ENCODE measurements at places on chromosomes 7 and 10. TPM values are rescaled to one million over a fixed set of nuclear protein-coding genes. Genes with fewer than 3 reads are reported as not detected.

DNA sequence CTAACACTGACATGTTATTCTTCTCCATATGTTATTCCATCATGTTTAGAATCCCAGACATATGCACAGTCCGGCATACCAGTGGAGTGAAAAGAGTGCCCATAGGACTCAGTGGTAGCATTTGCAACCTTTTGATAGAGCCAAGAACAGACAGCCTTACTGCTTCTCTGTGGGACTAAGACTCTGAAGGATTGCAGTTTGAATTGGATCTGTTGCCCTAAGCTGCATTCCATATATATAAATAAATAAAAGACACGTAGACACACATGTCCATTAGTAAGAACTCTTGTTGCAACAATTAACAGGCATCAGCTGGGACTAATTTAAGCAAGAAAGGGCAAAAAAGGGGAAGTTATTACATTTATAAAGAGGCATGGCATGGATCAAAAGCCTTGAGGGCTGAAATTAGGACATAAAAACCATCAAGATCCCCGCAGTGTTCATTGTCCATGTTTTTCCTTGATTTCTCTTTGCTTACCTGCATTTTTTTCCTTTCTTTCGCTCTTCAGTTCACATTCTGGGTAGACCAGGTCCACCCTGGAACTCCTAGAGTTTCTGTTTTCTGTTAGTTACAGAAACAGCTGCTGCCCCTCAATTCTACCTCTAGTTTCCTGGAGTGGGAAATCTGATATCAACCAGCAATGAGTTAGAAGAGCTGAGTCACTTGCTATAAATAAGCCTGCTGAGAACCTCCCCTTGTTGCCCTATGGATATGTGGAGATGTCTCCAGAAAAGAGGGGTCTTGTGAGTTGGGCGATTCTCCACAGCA lies 132.4 kb downstream of the SORCS1 start:
- no peak for DNase-seq

GRCh38 chr10:30553626-30554439 lies 75.7 kb downstream of the LYZL2 start:
- peak; percentile 76 for DNase-seq

- peak; percentile 90 for DNase-seq
Measured at GRCh38 chr7:128030654-128031611, at the start of gene LRRC4. LRRC4 (minus strand) TSS chr7:128031437; CDS start chr7:128030640, 797 bp downstream.

- DNase-seq = no peak
Measured at GRCh38 chr7:25860275-25861163, 291.5 kb upstream of the NFE2L3 start.

- peak; percentile 70 for DNase-seq
Measured at GRCh38 chr7:157691586-157692459, 355.0 kb downstream of the DNAJB6 start.

DNA sequence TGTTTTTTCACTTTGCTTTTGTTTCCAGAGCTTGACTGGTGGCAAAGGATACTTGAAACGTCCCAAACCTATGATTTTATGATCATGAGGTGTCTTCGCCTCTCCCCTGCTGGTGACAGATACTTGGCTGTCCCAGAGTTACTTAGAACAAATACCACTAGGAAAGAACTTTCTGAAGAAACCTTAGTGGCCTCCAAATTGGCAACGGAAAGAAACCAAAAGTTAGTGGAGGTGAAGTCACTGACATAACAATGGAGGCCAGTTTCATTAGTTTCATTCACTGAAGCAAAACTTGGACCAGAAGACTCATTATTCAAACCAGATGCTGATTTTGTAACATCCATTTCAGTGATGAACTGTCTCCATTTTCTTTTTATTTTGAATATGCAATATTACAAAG lies 68.6 kb downstream of the JAZF1 start:
- DNase-seq = no peak

GRCh38 chr7:99447943-99448342 lies 9.2 kb downstream of the CPSF4 start:
- no peak for DNase-seq

- no peak for DNase-seq
Measured at GRCh38 chr10:111698711-111699110, 484.9 kb downstream of the GPAM start.

DNA sequence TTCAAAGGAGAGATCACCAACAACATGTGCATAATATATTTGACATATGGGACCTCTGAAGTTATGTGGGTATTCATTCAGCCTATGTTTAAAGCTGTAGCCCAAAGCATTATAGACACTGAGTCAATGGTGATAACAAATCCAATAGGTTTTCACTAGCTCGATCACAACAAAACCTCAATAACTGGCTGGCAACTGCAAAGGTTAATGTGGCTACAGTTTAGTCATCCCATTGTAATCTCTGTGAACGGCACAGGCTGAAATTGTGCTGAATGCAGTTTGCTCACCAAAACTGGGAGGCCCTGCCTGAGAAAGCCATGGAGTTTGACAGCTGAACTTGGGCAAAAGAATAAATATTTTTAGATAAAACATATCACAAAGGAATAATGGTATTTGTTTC lies 152.4 kb upstream of the ADO start:
- DNase-seq = no peak

GRCh38 chr10:99569253-99569939 lies 36.7 kb downstream of the NKX2-3 start:
- no peak for DNase-seq

DNA sequence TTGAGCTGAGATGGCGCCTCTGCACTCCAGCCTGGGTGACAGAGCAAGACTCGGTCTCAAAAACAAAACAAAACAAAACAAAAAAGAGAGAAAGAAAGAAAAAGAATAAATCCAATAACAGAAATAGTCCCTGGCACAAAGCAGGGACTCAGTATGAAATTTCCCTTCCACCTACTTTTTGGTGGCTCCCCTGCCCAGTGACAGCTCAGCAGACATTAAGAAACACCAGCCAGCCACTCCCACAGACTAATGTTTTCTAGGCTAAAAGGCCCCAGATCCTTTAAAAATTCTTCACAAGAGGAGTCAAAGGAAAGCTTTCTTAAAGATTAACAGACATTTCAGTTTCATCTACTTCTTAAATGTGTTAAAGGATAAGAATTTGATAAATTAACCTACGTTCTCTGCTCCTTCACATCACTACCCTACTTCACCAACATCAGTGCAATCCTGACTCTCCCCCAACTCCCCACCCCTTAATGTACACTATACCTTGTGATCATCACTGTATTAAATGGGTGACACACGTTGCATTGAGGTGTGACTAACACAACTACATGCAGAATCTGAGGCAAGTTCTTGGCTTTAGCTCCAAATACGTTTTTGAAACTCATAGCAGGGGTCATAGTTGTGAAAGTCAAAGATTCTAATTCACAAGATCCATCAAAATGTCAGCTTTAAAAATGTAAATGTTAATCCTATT lies 114.5 kb upstream of the CAV2 start:
- no peak for DNase-seq

- DNase-seq = no peak
Measured at GRCh38 chr7:23544913-23545354, 13.2 kb upstream of the TRA2A start.

GRCh38 chr7:132464740-132465139 lies 111.5 kb downstream of the PLXNA4 start:
- no peak for DNase-seq

DNA sequence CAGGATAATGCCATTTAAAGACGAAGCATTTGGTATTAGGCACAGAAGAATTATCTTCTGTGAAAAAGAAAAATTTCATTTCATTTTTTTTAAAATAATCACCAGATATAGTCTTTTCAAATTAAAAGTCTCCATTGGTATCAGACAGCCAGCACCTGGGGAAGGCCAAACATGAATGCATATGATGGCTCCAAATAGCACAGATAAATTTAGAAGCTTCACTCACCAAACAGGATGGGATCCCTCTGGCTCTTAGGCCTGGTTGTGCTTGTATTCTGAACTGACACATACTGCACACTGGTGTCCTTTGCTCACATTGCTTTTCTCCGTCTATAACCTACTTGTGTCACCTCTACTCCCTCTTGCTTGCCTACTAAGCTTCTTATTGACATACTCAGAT lies 169.5 kb upstream of the CHRM2 start:
- DNase-seq = no peak

DNA sequence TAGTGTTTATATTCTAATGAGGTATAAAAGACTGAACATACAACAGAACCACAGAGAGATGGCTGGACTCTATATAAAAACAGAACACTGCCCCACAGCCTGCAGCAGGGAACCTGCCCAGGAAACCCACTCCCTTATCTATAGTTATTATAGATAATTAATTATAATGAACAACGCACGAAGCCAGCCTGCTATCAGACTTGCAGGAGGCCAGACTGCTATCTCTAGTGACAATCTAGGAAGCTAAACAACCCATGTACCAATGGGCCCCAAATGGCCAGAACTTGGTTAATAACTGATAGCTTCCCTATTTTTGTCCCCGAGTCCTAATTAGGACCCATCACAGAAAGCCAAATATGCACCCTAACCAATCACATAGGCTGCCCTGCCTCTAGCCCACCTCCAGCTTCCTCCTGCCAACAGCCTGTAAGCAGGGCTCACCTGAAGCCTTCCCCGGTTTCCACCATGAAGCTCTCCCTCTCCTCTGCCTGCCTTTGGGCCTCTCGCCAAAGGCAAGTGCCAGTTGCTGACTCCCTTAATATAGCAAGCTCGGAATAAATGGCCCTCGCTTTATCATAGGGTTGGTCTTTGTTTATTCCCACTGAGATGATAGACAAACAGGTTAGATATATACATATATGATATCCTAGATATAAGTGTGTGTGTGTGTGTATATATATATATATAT lies 74.5 kb downstream of the SYPL1 start:
- DNase-seq = no peak

DNA sequence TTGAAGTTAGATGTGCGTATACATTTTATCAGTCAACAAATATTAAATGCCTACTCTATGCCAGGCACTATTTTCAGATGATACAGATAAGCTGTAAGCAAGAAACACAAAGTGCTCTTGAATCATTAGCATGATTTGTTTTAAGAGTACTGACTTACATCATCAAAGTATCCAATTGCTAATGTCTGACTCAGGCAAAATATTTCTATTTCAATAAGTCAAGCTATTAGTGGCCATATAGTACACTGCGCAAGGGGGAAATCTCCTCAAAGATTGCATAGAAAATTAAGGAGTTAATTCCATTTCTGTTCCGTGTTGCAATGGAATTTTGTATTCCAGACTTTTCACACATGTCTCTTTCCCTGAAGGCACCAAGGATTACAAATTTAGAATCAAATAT lies 46.1 kb upstream of the DNAJC1 start:
- DNase-seq = no peak

DNA sequence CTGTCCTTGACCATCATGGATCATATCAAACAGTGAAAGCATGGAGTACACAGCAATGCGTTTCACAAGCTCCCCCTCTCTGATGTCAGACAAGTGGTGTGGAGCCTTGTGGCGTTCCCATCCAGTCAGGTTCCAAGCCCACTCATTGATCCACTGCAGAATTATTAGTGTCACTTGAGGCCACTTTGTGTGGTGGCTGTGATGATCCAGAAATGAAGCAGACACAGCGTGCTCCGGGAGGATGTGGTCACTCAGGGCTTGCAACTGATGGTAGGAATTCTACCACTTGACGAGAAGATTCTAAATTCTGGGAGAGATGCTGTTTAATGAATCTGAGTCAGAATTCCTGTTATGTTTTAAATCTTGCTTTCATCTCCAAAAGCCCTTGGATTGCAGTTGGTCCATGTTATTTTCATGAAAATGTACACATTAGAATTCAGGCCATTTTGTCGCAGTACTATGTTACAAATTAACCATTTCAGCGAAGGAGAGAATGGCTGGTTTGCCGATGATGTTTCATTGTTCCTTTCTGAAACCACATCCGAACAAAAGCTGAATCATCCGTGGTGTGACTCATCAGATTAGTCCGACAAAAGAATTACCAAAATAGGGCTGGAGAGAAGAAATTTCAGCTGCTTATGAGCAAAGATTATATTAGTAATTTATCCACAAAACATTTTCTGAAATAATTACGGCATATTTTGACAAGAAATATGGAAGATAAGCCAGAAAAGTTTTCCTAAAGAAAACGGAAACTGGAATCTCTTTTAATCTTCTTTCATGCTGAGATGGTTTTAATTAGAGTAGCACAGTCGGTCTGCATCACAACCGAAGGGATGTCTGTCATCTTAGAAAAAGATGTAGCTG lies 48.1 kb downstream of the INSYN2A start:
- peak; percentile 30 for DNase-seq

GRCh38 chr7:113698556-113699220 lies 220.1 kb downstream of the PPP1R3A start:
- DNase-seq = no peak

GRCh38 chr10:76041551-76041950 lies 610.1 kb downstream of the LRMDA start:
- no peak for DNase-seq

DNA sequence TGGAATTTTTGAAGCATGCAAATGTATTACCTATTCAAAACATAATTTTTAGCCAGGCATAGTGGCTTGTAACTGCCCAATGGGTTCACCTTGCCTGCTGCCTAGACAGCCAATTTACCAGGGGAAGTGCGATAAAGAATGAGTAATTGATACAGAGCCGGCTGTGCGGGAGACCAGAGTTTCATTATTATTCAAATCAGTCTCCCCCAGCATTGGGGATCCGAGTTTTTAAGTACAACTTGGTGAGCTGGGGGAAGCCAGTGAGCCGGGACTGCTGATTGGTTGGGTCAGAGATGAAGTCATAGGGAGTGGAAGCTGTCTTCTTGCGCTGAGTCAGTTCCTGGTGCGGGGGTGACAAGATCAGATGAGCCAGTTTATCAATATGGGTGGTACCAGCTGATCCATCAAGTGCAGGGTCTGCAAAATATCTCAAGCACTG lies 29.1 kb upstream of the NRBF2 start:
- DNase-seq = no peak

GRCh38 chr10:1488970-1489548 lies 248.3 kb downstream of the ADARB2 start:
- peak; percentile 90 for DNase-seq

- DNase-seq = no peak
Measured at GRCh38 chr10:95413588-95413987, 122.8 kb upstream of the PDLIM1 start.

GRCh38 chr10:102731222-102731800 lies 12.4 kb upstream of the WBP1L start:
- DNase-seq = no peak

GRCh38 chr7:80632819-80633218 lies 5.6 kb upstream of the CD36 start:
- DNase-seq = no peak

- peak; percentile 64 for DNase-seq
Measured at GRCh38 chr10:43384252-43385221, 13.1 kb downstream of the FXYD4 start.

The GATA3 gene
- 15.4 TPM for total RNA-seq

The NPFFR1 gene
- not detected for total RNA-seq

The MYL10 gene
- not detected for total RNA-seq

The AKR1D1 gene
- total RNA-seq = not detected

The NME8 gene
- 4.6 TPM for total RNA-seq

The CD36 gene
- total RNA-seq = 261 TPM

The IFIT5 gene
- 23.7 TPM for total RNA-seq

The IDI1 gene
- total RNA-seq = 60.5 TPM

The GHRHR gene
- total RNA-seq = not detected

Measured in spleen (tissue), 13 donors.